ENCODE measurements at places on chromosomes 2 and 18.

DNA sequence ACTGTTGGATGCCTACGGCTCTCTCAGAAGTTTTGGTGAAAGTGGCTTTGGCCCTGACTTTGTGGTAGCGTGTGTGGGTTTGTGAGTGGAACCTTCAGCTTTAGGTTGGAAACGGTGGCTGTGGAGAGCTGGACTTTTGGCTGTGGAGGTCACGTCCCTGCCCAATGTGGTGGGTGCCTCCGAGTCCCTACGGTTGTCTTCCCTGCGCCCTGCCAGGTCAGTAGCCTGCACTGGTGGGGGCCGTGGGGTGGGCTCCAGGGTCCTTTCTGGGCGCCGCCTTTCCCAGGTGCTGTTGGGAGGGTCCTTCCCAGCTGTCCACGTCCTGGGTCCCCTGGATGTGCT, 11.1 kb downstream of the COLEC11 start:
- no peak for DNase-seq

DNA sequence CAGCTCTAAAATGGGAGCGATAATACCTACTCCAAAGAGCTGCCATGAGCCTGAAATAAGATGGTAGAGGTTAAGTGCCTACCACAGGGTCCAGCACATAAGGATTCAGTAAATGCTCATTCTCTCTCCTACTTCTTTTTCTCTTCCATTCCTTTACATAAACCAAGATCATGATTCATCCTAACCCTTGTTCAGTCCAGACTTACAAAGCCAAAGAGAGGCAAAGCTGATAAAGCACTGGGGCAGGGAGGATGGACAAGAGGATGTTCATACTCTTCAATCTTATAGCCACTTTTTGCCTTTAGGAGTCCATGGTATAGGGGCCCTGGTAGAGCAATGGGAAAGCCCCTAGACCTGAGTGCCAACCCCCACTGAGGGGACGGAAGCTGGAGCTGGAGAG, 75.6 kb upstream of the PKDCC start:
- no peak for DNase-seq

DNA sequence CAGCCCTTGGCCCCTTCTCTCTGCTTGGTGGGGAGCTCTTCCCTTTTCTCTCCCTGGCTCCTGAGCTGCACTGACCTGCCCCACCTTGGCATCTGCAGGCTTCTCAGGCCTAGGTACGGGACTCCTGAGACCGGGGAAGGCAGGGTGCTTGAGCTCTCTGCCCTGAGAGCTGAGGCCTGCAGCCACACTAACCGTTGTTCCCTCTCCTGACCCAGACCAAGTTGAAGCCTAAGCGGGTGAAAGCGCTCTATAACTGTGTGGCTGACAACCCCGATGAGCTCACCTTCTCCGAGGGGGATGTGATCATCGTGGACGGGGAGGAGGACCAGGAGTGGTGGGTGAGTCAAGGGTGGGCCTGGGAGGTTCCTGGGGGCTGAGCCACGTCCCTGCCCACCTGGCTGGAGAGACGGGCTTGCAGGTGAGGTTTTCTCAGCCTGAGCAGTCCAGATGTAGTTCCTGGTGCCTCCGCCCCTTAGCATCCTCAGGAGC, 22.2 kb downstream of the ITGB1BP1 start:
- DNase-seq = no peak

DNA sequence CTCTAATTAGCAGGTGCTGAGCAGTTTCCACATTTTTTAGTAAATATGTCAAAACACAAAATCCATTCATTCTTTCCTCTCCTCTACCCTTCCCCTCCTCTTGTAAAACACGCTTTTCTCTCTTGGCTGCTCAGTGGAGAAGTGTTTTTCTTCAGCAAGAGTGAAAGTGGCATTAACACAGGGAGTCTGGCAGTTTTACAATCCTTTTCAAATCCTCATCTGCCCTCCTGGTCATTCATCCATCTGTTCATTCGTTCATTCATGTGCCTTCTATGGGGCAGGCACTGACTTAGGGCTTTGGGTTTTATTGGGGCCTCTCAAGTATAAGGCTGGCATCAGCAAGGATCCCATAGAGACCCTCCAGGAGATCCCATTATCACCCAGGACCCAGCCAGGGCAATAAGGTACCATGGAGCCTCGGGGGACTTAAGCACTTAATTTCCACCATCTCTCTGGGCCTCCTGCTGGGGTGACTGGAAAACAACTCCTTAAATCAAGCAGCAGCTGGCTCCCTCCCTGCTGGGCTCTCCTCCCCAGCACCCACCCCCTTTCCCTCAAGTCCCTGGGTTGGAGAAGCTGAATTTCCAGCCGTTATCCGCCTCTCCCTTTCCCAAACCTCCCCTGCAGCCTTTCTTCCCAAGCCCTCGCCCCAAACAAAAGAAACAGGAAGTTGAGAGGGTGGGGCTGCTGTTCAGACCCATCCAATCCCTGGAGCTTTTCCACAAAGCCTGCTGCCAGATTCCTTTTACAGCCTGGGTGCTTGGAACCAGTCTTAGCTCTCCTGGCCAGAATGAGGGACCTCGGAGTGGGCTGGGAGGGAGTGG, 32.6 kb downstream of the MARCHF4 start:
- peak; percentile 38 for DNase-seq

- no peak for DNase-seq
Observed at GRCh38 chr18:69841117-69841516, 106.6 kb downstream of the CD226 start.

DNA sequence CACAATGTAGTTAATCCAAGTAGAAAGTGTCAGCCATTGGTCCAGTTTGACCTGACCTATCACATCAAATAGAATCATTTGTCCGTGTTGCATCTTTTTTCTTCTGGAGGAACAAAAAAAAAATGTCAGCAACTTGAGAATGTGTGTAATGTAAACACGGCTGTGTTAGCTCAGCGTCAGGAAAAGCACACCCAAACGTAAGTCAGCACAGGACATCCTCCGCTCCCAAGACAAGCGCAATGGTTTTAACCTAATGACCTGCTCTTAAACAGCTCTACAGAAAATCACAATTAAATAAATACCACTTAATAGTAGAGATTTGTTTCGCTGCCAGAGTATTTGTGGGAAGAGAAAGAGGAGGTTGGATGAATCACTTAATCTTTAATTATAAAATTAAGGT, 59.4 kb downstream of the OSR1 start:
- DNase-seq = no peak

DNA sequence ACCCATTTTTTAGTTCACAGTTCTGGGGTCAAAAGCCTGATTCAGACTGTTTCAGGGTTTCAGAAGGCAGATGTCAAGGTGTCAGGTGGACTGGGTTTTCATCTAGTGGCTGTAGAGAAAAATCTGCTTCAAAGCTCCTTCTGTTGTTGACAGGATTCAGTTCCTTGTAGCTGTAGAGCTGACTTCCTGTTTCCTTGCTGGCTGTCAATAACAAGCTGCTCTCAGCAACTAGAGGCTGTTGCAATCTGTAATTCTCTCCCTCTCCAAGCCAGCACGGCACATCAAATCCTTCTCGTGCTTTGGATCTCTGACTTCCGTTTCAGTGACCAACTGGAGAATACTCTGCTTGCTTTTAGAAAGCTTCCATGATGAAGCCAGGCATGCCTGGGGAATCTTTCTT, 179.4 kb downstream of the DOK6 start:
- DNase-seq = no peak

- DNase-seq = no peak
Observed at GRCh38 chr2:120294008-120294340, 41.3 kb downstream of the RALB start.

GRCh38 chr2:23690421-23691105, 236.4 kb downstream of the ATAD2B start:
- DNase-seq = no peak

- no peak for DNase-seq
Observed at GRCh38 chr18:46621111-46621766, 35.8 kb downstream of the LOXHD1 start.

GRCh38 chr2:69175790-69176715, 163.1 kb downstream of the ANTXR1 start:
- DNase-seq = no peak

GRCh38 chr2:237692601-237693290, 65.4 kb downstream of the LRRFIP1 start:
- no peak for DNase-seq

GRCh38 chr2:19109518-19109917, 248.9 kb downstream of the OSR1 start:
- peak; percentile 45 for DNase-seq

DNA sequence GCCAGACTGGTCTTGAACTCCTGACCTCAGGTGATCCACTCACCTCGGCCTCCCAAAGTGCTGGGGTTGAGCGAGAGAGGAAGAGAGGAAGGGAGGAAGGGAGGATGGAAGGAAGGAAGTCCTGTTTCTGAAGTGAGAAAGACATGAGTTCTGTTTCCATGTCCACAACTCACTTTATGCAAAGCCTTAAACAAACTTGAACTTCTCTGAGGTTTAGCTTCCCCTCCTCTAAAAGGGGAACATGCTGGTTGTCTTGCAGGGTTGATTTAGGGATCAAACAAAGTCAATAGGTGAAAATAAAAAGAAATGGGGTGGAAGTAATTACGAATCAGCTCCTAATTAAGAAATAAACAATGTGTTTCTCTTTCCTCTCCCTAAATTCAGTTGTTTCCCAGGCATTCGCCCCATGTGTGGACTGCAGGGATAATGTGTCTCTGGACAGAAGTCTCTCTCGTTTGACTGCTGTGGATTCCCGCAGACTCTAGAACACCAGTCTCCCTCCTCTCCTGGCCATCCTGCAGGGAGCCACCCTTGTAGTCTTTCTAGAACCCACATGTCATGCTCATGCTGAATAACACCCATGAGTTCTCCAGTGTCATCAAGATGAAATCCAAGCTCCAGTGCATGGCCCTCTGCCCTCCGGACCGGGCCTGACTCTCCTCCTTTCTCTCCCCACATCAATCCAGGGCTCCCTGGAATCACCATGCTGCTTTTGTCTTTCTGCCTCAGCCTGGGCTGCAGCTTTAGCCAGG, 229.3 kb upstream of the TRIB2 start:
- DNase-seq = no peak

DNA sequence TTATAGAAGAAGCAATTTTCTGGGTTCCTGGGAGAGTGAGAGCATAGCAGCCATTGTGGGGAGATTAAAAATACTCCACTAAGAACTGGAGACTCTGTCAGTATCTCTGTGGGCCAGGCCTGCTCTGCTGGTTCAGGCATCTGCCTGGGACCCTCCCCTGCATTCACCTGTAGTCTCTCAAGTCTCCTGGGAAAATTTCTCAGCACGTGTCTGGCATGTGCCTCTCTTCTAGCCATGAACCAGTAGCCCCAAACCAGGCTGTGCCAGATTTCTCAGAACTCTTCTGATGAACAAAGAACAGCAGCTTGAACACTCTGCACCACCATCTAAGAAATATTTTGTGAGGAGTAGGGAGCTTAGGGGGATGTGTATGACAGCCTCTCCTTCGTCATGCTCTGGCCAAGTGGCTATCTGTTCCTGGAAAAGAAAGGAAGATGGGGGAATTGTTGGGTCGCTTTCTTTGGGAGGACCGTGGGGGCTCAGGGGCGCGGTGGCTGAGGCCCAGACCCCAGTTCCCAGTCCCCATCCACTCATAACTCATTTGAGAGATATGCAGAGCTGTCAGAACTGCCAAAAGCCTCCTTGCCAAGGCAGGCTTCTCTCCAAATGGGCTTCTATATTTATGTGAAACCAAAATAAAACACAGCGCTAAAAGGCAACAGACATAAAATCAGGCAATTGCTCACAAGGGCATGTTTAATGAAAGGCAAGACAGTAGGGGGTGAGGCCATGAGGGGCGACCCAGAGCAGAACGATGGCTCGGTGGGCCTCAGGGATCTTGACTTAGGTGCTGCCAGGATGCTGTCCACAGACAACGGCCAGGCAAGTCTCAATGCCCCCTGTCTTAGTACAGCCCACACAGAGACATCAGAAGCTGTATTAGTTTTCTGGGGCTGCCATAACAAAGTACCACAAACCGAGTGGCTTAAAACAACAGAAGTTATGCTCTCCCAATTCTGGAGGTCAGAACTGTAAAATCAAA, 114.7 kb upstream of the TNP1 start:
- peak; percentile 54 for DNase-seq

DNA sequence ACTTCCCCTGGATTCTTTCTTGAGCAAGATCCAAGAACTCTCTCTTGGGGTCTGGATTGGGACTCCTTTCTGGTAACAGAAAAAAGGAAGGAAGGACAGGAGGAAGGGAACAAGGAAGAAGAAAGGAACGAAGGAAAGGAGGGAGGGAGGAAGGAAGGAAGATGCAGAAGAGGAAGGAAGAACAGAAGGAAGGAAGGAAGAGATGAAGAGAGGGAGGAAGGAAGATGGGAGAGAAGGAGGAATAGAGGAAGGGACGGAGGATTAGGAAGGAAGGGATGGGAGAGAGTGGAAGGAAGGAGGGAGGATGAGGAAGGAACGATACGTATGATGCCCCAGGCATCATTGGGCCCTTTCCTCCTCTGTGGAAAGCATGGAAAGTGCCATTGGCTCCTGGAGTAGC, 58.6 kb downstream of the CYP26B1 start:
- DNase-seq = no peak

DNA sequence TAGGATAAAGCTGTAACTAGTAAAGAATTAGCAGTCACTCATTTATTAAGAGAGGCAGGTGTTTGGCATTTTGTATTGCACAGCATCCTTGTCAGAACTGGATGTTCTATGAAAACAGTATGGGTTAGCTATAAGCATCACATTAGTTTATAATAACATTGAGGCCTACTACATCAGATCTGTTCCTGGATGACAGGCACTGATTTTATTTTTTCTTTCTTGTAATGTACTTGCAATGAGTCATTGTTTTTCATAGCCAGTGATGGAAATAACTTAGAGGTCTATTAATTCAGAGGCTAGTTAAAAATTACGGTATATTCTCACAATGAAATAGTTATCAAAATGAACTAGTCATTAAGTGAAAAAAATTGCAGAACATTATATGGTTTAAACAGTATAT, 13.0 kb upstream of the RMDN2 start:
- no peak for DNase-seq

GRCh38 chr2:111904726-111905474, 6.5 kb downstream of the MERTK start:
- no peak for DNase-seq

DNA sequence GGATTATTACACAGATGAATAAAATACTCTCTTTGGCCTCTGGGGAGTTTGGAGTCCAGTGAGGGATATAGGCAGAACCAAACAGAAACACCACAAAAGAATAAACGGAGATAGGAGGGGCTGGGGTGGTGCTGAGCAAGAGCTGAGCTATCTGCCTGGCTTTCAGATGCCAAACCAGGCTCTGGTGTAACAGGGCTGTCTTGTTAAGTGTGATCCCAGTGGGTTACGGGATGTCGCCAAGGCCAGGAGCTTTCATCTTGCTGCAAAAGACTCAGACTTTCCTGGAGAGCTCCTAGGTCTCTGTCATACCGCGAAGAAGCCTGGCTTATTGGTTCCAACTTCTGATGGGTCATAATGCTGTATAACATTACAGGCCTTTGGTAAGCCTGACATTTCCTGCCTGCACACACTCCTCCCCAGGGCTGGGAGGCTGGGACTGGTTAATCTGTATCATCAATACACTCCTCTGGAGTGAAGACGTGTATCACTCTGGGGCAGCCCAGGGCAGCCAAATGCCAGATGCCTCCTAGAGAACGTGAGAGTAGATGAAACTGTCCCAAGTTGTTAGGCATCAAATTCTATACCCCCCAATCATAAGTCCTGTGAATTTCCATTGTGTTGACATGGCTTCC, 60.5 kb downstream of the STPG4 start:
- DNase-seq = no peak

GRCh38 chr2:200342235-200342634, 35.7 kb downstream of the SPATS2L start:
- no peak for DNase-seq
